NCI-H1417 (cell line): ENCODE measurements at places on chromosomes 6 and 20.

DNA sequence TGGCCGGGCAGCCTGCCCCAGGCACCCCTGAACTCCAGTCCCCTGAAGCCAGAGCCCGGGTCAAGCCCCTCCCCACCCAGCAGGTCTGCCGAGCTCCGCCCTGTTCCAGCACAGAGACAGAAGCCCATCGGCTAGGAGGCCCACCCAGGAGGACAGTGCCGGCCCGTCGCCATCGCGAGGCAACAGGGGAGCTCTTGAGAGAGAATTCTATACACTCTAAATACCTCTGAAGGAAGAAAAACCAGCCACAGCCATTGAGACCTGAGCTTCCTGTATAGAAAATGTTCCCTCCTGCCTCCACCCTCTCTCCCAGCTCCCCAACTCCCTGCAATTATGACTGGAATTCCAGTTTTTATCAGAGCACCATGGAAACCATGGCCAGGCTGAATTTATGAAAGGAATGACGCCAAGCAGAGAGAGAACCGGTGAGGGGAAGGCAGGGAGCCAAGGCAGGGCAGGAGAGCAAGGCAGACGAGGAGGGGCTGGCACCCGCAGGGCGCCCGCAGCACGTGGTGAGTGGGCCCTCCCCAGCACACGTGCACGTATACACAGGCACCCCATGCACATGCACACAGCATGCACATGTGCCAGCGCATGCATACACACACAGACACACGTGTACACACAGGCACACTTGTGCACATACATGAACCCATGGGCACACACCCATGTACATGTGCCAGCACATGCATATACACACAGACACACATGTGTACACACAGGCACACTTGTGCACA, 27.6 kb upstream of the MRGBP start:
- DNase-seq, result peak; percentile 42

- peak; percentile 51 for DNase-seq
Observed at GRCh38 chr6:97726378-97726777, 443.4 kb upstream of the MMS22L start.

GRCh38 chr20:8020314-8021079, 936 bp upstream of the TMX4 start:
- DNase-seq, result peak; percentile 89

DNA sequence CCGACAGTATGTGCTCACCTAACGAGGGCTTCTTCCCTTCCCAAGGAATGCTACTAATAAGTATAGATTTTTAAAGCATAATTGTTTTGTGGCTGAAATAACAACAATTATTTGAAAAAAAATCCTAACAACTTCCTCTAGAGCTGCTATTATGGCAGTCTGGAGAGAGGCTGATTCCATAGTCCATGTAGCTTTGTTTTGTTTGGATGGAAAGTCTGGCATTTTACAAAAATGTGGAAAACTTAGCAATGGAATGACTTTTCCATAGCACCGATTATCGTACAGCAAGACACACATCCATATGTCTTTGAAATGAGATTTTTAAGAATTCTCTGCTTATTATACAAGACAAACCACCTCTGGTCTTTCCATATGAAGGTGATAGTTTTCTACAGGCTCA, 252.4 kb upstream of the TAB2 start:
- DNase-seq, result no peak

GRCh38 chr6:101399616-101400162, 6.2 kb downstream of the GRIK2 start:
- no peak for DNase-seq

DNA sequence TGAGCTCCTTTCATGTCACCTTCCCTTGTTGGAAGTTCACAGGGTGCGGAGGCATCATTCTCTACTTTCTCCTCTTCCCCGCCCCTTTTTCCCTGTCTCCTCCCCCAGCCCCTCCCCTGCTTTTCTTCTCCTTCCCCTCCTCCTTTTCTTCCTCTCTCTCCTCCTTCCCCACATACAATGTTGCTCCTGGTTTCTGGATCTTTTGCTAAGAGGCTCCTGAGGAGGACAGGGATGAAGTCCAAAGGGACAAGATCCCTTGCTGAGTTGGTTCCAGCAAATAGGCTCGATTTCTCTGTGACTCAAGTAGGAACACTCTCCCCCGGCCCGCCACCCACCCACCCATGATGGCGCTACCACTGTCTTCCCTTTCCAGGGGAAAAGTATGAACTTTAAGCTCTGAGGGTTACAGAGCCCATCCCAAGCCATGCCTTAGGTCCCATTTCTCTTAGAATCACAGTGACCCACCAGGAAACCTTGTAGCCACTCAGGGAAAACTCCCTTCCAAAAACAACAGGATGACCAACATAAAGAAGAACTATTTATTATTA, 852 bp upstream of the TFEB start:
- no peak for DNase-seq

GRCh38 chr6:15016813-15017212, 229.1 kb upstream of the JARID2 start:
- DNase-seq, result no peak

DNA sequence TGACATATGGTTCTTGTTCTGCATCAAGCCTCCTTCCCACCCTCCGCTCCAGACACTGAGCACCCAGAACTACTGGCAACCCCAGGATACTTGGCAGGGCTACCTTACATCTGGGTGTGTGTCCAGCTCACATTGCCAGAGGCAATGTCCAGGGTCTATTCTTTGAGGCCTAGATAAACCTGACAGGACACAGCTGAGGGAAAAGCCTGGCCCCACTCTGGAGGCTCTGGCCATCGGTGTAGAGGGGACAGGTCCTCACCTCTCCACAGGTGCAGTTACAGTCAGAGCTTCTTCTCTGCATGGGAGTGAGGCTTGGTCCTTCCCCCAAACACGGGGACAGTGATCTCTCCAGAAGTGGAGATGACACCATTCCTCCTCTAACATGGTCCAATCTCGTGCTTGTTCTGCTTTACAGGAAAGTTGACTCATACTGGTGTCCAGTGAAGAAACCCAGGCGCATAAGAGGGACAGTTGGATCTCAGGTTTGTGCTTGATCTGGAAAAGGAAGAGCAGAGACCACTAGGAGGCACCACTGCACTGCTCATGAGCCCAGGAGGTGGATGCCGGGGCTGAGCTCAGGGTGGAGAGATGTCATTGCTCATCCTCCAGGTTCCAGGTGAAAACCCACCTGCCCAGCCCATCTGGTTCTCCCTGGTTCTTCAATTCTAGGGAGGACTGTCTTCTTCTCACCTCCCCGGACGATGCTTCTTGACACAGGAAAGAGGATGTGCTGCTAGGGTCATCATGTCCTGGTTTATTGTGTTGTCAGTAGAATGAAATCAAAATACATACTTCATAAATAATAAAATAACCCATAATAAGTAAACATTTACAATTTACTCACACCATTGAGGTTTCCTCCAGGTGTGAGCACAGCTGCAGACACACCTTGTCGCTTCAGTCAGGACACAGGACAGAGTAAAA, 14.7 kb downstream of the HLA-F start:
- DNase-seq, result peak; percentile 27

- DNase-seq, result no peak
Observed at GRCh38 chr6:34389034-34389433, 3.4 kb downstream of the NUDT3 start.

GRCh38 chr6:156779206-156780094, 2.3 kb downstream of the ARID1B start:
- DNase-seq, result peak; percentile 83

DNA sequence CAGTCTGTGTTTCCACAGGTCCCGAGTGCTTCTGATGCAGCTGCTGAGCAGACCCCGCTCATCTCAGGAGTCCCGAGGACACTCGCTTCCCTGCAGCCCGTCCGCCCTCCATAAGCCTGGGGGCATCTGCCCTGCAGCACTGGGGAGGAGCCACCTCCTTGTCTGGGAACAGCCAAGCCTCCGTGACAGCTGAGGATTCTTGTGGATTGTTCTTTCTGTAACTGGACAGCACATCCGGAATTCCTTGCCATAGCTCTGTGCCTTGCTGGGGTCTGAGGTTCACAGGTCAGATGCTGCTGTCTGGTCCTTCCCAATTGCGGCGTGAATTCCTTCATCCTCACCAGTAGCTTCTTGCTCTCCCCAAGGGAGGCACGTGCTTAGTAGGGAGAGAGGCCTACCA, 38.4 kb upstream of the FNDC1 start:
- no peak for DNase-seq

DNA sequence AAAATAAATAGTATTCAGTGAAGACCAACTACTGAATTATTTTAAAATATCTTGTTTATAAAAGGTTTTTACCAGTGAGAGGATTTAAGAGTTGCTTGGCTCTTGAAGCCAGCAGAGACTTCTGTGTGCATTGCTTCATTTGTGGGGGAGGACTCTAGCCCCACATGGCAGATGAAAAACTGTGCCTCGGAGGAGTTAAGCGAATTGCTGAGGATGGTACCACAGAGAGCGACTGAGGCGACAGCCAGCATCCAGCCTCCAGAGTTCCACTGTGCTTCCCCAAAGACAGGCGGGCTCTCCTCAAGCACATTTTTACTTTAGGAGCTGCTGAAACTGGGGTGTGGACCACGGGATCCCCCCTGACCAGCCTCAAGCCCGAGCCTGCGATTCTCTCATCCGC, 80.7 kb downstream of the THBS2 start:
- DNase-seq, result no peak

DNA sequence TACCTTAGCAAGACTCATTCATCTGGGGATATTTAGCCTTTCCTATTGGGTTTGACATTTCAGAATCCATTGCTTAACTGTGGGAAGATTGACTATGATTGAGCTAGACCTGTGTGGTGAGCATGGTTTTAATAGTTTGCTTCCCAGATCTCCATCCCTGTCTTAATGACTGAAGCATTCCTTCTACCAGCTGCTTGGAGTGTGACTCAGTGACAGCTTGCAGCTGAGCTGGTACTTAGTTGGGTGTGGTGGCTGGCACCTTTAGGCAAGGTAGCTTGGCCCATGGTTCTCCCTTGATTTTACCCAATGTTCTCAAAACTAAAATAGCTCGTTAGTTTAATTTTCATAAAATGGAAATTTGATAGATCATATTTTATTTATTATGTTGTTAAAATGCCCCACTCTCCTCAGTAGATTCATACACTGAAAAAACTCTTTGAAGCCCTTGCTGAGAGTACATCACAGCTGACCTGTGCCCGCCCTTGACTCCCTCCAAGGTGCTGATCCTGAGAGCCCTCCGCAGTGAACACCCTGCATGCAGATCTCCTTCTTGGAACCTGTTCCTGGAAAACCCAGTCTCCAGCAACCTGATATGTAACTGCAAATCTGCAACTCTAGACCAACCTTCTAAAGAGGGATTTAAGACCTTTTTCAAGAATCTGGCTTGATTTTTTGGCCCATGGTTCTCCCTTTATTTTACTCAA, 19.1 kb downstream of the DOK5 start:
- no peak for DNase-seq

- no peak for DNase-seq
Observed at GRCh38 chr6:46353528-46353927, 137.7 kb downstream of the RCAN2 start.

- no peak for DNase-seq
Observed at GRCh38 chr20:10132387-10132786, 86.2 kb upstream of the SNAP25 start.

DNA sequence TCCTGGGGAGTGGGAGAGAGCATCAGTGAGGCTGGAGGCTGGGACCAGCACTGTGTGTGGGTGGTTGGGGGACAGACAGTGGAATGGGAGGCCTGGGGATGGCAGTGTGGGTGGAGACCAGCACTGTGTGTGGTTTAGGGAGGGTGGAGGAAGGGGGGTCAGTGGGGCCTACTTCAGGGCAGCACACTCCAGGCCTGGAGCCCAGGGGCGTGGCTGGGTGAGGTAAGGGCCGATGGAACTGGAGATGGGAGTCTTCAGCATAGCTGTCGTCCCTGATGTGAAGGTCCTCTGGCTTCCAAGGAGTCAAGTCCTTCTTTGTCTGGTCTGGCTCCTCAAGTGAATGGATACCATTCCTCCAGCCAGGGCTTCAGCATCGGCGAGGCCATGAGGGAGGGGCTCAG, 18.6 kb downstream of the KCNK17 start:
- no peak for DNase-seq
